IMR-90 (cell line): ENCODE measurements at places on chromosomes 12 and 14. TPM values are rescaled to one million over a fixed set of nuclear protein-coding genes. Genes with fewer than 3 reads are reported as not detected.
A peak's percentile ranks its signal among the peaks of the same experiment; 100 is the strongest.

- no peak for DNase-seq
- no peaks in the 10 kb centered on the region for H3K27me3 ChIP-seq
- no peaks in the 10 kb centered on the region for H3K4me1 ChIP-seq
- no peak overlapping the region for H3K4me3 ChIP-seq
- peaks cover 12% of the 10 kb centered on the region for H3K36me3 ChIP-seq
- no peak overlapping the region for H3K27ac ChIP-seq
Measured at GRCh38 chr12:45433441-45433868, 217.6 kb downstream of the ANO6 start.

The RPL6 gene
- total RNA-seq: 1,317 and 1,900 TPM in 2 replicates

DNA sequence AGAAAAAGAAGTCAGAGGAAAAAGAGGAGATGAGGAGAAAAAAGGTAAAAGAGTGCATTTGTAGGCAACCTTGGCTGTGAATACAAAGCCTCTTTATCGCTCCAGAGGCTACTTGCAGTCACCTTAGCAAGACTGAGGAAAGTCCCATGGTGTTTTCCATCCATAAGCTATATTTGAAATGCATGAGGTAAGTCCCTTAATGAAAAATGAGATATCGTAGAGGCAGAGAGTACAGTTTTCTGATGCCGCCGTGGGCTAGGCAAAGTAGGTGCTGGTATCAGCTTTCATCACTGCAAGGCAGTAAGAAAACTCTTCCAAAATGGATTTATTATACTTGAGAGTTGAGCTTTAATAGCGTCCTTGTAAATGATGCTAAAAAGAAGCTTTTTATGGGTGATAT is 186.8 kb downstream of the ASCL1 start:
- H3K27ac ChIP-seq: no peak overlapping the region
- H3K4me3 ChIP-seq: no peak overlapping the region
- no peaks in the 10 kb centered on the region for H3K4me1 ChIP-seq
- DNase-seq: no peak

The MYRFL gene
- total RNA-seq: not detected in 2 replicates

DNA sequence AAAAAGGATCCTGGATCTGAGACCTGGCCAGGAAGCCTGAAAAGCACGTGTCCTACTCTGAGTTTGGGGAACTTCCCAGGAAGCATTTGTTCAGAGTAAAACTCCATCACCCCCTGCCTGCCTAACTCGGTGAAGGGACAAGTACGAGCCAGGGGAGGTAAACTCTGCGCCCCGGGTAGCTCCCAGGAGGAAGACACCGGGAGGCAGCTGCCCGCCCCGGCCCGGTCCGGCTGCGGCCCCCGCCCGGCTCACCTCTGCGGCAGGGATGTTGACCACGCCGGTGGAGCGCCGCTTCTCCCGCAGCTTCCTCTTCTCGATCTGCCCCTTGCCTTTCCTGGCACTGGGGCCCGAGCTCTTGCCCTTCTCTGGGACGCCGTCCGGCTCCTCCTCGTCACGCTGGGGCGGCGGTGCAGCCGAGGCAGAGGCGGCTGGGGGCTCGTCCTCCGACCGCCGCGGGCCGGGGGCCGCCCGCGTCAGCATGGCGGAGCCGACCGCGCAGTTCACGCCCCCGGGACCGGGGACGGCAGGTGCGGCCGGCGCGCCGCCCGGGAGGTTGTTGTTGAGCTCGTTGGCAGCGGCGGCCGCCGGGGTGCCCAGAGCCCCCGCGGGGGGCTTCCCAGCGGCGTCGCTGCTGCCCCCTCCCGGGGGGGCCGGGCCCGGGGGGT is 1.2 kb downstream of the PAWR start:
- DNase-seq: peak; percentile 55
- peak overlapping the region; percentile 96 for H3K4me3 ChIP-seq
- peak overlapping the region; percentile 55 for H3K27ac ChIP-seq
- H3K4me1 ChIP-seq: peaks cover 12% of the 10 kb centered on the region; the same call in 1 of the 2 replicates
- no peaks in the 10 kb centered on the region for H3K36me3 ChIP-seq

- DNase-seq: peak; percentile 99
- no peaks in the 10 kb centered on the region for H3K36me3 ChIP-seq
- peaks cover 33% of the 10 kb centered on the region for H3K4me1 ChIP-seq
- peak overlapping the region; percentile 9; the same call in 1 of the 2 replicates for H3K4me3 ChIP-seq
Measured at GRCh38 chr12:110109037-110109836, 14.9 kb upstream of the IFT81 start.
